Activated CD4-positive, alpha-beta T cell treated with anti-CD3 and anti-CD28 coated beads, Interleukin-2, Interleukin-4, amounts not matched to agents 100 ng/mL and 50 ng/mL, durations not matched to agents 16 hours and 8 hours (primary cell): ENCODE measurements at places on chromosomes 6 and 20.

DNA sequence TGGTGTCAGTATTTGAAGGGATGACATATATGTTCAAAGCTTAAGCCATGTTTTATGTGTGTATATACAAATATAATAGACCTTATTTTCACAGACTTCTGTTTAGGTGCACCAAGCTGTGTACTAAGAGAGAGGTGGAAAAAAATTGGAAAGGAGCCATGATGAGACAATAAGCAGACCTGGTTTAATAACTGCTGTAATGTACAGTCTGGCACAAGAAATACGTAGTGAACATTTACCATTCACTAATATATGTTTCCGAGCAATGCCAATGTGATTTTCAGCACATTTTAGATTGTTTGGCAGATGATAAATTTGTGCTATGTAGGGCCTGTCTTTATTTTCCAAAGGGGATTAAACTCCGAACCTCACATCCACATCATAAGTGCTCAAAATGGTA, 116.3 kb downstream of the KHDC1L start:
- no peak for DNase-seq

- DNase-seq: no peak
Observed at GRCh38 chr6:166087246-166087645, 80.4 kb downstream of the TBXT start.

GRCh38 chr6:167331565-167331964, 6.7 kb downstream of the TTLL2 start:
- no peak for DNase-seq

GRCh38 chr20:50843331-50844276, 48.7 kb downstream of the BCAS4 start:
- DNase-seq: no peak

GRCh38 chr6:29424575-29424974, 9.8 kb downstream of the OR12D1 start:
- DNase-seq: peak; percentile 19

- no peak for DNase-seq
Observed at GRCh38 chr6:12165722-12166280, 124.4 kb upstream of the EDN1 start.

DNA sequence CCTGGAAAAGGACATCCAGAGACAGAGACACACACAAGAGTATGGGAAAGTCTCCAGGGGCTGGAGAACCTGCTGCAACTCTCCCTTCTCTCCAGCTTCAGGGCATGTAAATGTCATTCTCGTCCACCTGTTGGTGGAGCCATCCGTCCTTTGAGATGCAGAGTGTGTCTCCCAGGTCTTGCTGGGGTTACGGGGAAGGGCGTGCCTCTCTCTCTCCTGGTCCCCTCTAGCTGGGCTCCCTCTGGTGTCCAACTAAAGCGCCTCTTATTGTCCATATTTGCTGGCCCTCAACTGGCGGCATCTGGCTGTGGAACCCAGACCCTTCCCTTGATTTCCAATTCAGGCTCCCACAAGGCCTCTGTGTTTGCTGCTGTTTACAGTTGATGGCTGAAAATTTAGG, 244.1 kb downstream of the BMP7 start:
- no peak for DNase-seq

GRCh38 chr20:19907326-19908056, 109.7 kb upstream of the NAA20 start:
- DNase-seq: no peak

GRCh38 chr6:19949155-19949554, 112.0 kb downstream of the ID4 start:
- no peak for DNase-seq

GRCh38 chr6:12718015-12718414, 1.4 kb downstream of the PHACTR1 start:
- no peak for DNase-seq

DNA sequence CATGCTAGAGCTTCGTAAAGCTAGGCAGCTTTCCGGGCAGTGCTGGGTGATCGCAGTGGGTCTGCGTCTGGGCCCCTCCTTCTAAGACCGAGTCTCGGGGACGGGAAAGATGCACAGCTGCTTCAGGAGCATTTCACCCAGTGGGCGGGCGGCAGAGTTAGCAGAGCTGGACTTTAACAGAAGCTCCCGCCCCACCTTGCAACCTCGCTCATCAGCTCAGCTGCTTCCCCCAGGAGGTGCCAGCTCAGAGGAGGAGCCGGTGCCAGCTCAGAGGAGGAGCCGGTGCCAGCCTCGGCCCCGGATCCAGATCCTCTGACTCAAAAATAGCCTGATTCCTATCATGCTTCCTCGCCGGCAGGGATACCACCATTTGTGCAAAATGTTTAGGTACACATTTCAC, 94.5 kb upstream of the RPS6KA2 start:
- DNase-seq: no peak

- DNase-seq: no peak
Observed at GRCh38 chr6:170444811-170445211, 108.3 kb downstream of the PSMB1 start.

GRCh38 chr20:6802227-6802626, 34.7 kb downstream of the BMP2 start:
- DNase-seq: no peak

DNA sequence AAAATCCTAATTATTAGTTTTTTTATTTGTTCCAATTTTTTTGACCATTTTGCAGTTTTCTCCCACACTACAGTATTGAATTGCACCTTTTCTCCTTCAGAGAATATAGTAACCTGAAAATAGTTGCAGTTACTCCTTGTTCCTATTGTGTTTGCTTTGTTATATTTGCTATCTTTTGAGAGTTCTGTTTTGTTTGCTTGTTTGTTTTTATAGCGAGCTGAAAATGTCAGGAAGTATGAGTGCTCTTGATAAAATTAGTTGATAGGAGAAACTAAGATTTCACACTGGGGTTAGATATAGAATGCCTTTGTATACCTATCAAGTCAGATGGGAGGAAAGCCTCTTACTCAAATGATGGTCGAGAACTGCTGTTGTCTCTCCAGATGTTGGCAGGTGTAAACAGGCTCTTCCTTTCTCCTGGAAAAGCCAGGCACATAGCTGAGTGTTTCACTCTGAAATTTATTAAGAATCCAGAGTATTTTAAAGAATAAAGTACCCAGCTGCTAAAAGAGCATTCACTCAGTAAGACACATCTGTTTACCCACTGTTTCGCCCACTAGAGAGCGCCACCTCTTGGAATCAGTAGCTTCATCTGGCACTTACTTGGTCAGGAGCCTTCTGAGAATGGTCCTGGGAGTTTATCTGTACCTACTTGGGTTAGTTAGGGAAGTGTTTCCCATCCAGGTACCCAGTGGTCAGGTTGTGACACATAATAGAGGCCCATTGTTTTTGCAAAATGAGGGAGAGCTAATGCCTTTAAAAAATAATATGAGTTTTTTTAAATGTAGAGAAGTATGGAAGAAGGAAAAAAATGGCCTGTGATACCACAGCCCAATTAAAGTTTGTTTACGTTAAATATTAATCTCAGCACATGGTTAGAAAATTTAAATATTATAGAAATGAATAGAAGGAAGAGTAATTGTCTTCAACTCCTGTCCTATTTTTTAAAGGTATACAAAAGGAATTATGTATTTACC, 11.2 kb downstream of the NT5DC1 start:
- peak; percentile 39 for DNase-seq

GRCh38 chr6:128118401-128118800, 217.5 kb upstream of the THEMIS start:
- no peak for DNase-seq

DNA sequence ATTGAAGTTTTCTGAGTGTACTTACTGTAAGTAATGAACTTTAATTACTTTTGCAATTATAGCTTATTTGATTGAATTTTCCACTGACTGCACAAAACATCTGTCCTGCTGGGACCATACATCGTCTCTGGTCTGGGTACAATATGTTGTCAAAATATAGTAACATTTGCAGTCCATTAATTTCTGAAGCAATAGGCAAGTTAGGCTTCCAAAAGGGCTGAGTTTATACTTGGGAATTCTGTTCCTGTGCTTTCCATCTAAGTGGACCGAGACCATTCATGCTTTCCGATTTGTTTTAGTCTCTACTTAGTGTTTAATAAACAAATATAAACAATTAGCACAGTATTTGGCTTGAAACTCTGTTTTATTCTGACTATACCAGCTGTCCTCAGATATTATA, 139.3 kb downstream of the RFPL4B start:
- DNase-seq: no peak

DNA sequence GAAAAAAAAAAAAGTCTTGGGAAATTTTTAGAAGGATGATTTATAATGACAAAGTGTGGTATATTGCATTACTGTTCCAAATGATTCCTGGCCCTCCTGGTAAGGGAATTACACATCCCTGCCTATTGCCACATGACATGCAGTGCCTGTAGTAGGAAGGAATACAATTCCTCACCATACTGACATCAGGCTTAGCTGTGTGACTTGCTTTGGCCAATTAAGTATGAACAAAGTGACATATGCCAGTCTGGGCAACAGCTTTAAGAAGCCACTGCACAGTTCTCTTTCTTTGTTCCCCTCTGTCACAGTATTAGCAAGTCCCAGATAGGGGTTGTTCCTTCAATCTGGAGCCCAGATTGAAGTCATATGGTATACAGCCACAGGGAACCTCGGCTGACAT, 100.5 kb downstream of the KIF13A start:
- no peak for DNase-seq

DNA sequence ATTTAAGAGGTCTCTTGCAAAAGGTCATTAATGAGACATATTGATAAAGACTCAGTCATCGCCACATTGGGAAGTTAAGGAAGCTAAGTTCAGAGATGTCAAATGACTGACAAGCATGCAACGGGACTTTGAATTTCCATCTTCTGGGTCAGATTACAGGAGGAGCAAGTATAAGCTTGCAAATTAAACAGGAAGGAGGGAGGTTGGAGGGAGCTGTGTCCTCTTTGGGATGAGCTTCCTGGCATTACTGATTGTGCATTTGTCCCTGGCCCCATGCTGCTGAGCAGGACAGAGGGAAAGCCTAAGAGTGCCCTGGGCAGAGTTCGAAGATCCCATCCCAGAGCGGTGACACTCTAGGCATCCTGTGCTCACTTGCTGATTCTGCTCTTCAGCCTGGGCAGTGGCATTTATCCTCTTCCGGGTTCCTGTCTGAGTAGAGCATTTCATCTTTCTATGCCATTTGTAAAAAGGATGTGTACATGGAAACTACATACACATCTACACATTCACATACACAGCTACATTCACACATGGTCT, 40.5 kb downstream of the SLC22A1 start:
- DNase-seq: no peak

GRCh38 chr6:79225717-79226599, 8.5 kb downstream of the HMGN3 start:
- DNase-seq: no peak

DNA sequence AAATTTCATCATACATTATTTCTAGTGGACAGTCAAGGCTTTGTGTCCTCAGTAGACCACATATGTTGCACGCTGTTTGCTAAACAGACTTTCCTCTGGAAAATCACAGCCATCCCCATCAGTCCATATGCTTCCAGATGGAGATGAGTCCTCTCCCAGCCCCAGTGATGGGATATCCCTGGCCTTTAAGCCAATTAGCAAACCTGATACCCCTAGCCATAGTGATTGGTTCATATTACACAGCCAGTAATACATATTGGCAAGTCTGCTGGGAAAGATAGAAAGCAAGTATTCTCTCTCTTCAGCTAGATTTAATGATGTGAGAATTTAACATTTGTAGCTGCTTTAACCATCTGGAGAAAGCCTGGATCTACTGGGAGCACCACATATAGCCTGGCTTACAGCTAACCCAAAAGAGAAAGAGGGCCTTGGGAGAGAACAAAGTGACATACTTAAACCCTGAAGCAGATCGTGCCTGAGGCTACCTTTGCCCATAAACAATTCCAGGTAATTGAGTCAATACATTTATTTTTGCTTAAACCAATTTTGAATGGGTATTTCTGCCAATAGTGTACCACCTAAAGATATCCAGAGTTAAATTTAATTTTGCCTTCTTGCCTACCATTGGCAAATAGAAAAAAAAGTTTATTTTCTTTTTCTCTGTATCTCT, 103.5 kb upstream of the HIVEP1 start:
- DNase-seq: no peak

GRCh38 chr6:5197084-5197483, 63.7 kb downstream of the LYRM4 start:
- DNase-seq: no peak

DNA sequence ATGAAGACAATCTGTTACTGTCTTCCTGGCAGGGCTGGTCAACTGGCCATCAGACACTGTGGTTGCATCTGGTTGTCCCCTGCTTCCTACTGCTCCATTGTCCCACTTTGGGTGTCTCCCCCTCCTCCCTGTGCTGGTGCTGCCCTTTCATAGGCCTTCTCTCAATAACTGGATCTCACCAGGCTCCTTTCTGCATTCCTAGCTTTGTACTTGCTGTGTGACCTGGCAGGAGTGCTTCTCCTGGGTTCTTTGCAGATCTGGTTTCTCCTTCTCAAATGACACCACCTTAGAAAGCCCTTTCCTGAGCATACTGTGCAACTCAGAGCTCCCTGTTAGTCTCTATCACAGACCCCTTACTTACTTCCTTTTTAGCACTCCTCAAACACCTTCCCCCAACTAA, 223.0 kb downstream of the BCKDHB start:
- no peak for DNase-seq

- DNase-seq: no peak
Observed at GRCh38 chr6:87794922-87795885, 93.2 kb upstream of the AKIRIN2 start.

DNA sequence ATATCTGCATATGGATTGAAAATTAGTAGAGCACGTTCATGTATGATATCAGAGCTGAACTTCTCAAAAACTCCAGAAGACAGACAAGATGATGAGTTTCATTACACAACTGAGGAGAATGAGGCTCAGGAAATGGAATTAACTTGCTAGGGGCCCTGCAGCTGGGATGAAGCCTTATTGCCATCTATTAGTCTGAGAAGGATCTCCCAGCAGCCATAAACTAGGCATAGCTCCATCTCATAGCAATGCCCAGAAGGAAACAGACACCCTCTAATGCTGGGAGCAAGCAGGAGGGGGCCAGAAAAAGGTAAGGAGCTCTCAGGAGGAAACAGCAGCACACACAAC, 18.0 kb downstream of the TFEB start:
- DNase-seq: no peak

- peak; percentile 27 for DNase-seq
Observed at GRCh38 chr20:29873946-29874345, 1383.5 kb upstream of the DEFB115 start.

DNA sequence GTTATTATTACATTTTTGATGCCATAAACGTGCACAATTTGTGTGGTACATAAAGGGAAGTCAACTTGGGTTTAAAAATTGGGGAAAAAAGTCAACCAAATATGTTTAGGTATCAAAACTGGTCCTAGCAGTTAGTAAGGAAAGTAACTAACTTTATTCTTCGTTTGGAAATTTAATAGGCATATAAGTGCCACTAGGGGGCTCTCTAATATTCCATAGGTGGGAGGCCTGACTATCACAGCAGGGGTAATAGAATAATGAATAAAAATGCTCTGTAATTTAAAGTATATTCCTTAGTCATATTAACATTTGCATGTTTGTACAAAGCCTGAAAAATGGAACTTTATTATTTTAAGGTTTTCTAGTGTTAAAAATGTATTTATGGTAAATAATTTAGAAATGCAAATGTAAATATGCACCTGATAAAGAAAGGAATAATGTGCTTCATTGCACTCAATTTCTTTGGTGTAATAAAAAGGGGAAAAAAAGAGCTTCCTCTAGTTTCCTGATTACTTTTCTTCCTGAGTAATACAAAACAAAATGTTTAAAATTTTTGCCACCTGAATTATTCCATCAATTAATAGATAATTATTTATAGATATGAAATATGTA, 125.7 kb upstream of the HDAC2 start:
- DNase-seq: peak; percentile 37
